ENCODE measurements at places on chromosomes 16 and 17. TPM values are rescaled to one million over a fixed set of nuclear protein-coding genes. Genes with fewer than 3 reads are reported as not detected.

The ANKRD40CL gene
- total RNA-seq, result not detected

The SCGB1C2 gene
- not detected for total RNA-seq

The HOXB6 gene
- 4.3 TPM for total RNA-seq

The CXCL16 gene
- 53.0 TPM for total RNA-seq

The KRT13 gene
- 2.4 TPM for total RNA-seq

The TNK1 gene
- 3.7 TPM for total RNA-seq

The AXIN1 gene
- 32.0 TPM for total RNA-seq

GRCh38 chr16:84618581-84619460 lies 943 bp upstream of the COTL1 start:
- H3K27ac ChIP-seq, result no peak overlapping the region
- no peak overlapping the region for H3K4me3 ChIP-seq
- H3K27me3 ChIP-seq, result no peaks in the 10 kb centered on the region
- peaks cover 20% of the 10 kb centered on the region for H3K4me1 ChIP-seq
- no peaks in the 10 kb centered on the region for H3K36me3 ChIP-seq

- H3K4me1 ChIP-seq, result no peaks in the 10 kb centered on the region
- peak; percentile 61 for DNase-seq
- H3K4me3 ChIP-seq, result no peak overlapping the region
- H3K27me3 ChIP-seq, result no peaks in the 10 kb centered on the region
- H3K36me3 ChIP-seq, result no peaks in the 10 kb centered on the region
Measured at GRCh38 chr17:48814504-48814903, 2.5 kb downstream of the TTLL6 start.

GRCh38 chr16:1575578-1575977 lies 36.3 kb downstream of the IFT140 start:
- H3K27me3 ChIP-seq, result no peaks in the 10 kb centered on the region
- no peaks in the 10 kb centered on the region for H3K4me1 ChIP-seq
- no peaks in the 10 kb centered on the region for H3K36me3 ChIP-seq
- DNase-seq, result no peak

GRCh38 chr17:61583660-61584264 lies 7.3 kb downstream of the NACA2 start:
- no peak overlapping the region for H3K4me3 ChIP-seq
- no peak for DNase-seq
- H3K36me3 ChIP-seq, result no peaks in the 10 kb centered on the region
- no peak overlapping the region for H3K27ac ChIP-seq
- no peaks in the 10 kb centered on the region for H3K4me1 ChIP-seq
- H3K27me3 ChIP-seq, result no peaks in the 10 kb centered on the region

DNA sequence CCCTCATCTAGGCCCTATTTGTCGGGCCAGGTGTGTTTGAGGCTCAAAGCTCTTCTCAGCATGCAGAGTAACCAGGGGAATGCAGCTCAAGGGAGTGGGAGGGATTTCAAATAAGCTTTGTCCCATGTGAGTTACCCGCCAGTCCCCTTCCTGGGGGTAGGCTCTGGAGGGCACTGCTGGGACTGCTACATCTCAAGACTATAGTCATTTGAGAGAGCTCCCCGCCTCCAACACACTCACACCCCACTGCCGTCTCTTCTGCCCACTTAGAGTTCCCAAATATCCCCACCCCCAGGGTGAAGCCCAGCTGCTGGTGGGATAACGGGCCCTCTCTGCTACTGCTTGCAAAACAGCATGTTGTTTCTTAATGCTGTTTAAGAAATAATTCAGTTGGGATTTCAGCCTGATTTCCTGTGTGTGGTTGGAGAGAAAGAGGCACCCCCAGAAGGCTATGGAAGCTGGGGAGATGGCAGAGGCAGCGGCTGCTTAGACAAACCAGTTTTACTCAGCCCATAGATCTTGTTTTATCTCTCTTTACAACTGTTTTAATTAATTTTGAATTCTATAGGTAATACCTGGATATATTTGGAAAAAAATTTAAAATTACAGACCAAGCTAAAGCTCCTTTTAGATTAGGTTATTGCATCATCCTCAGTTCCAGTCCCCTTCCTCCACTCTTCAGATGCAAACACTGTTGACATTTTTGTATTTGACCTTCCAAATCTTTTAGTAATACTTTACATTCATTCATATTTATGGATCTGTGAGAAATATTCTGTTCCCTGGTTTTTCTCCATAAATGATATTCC lies 4.1 kb upstream of the MPO start:
- H3K4me1 ChIP-seq, result peaks cover 3% of the 10 kb centered on the region
- no peaks in the 10 kb centered on the region for H3K36me3 ChIP-seq
- no peaks in the 10 kb centered on the region for H3K27me3 ChIP-seq
- H3K4me3 ChIP-seq, result no peak overlapping the region
- DNase-seq, result peak; percentile 6

DNA sequence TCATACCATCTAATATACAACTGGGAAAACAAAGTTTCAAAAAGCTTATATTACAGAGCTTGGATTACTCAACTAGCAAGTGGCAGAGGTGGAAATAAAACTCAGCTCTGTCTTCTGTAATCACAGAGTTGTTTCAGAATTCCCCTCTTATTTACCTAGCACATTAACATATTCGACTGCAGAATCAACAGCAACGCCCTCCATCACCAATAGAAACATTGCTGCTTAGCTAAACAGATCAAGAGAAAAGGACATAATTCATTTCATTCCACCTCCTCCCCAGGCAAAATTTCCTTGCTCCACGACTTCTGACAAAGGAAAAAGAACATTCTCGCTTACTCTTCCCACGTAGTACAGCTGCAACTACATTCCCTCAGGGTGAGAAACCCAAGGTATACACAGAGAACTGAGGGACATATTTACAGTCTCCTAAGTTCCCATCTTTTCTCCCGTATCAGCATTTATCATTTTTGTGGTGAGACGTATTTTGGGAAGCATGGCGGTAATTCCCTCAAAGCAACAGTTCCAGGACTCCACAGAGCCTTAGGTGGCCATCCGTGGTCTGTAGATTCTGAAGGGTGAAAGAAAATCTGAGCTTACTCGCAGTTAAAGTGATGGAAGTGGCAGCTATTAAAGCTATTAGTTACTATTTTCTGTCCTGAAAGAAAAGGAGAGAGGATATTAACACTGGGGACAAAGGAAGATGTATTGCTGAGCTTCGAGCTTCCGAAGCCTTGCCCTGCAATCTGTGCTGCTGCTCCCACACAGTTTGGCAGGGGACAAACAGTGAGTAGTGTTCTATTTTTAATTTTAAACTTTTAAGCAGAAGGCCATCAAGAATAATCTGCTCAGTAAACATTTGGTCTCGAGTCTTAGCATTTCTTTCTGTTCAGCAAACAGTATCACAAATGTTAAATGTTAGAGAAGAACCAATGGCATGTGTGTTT lies 1296.2 kb downstream of the CDH8 start:
- no peak for DNase-seq
- no peak overlapping the region for H3K27ac ChIP-seq
- no peaks in the 10 kb centered on the region for H3K27me3 ChIP-seq
- H3K4me3 ChIP-seq, result peak overlapping the region; percentile 8
- H3K36me3 ChIP-seq, result no peaks in the 10 kb centered on the region

- H3K36me3 ChIP-seq, result no peaks in the 10 kb centered on the region
- peak overlapping the region; percentile 66 for H3K27ac ChIP-seq
- peak; percentile 87 for DNase-seq
- no peak overlapping the region for H3K4me3 ChIP-seq
- H3K27me3 ChIP-seq, result no peaks in the 10 kb centered on the region
- H3K4me1 ChIP-seq, result no peaks in the 10 kb centered on the region
Measured at GRCh38 chr16:81189100-81189664, 49.3 kb upstream of the BCO1 start.

- H3K27ac ChIP-seq, result no peak overlapping the region
- H3K4me1 ChIP-seq, result no peaks in the 10 kb centered on the region
- no peak overlapping the region for H3K4me3 ChIP-seq
- H3K27me3 ChIP-seq, result no peaks in the 10 kb centered on the region
Measured at GRCh38 chr16:77387815-77388209, 47.0 kb downstream of the ADAMTS18 start.

- DNase-seq, result peak; percentile 71
- H3K27ac ChIP-seq, result no peak overlapping the region
- H3K4me3 ChIP-seq, result no peak overlapping the region
- no peaks in the 10 kb centered on the region for H3K36me3 ChIP-seq
Measured at GRCh38 chr16:24036614-24037013, 200.8 kb downstream of the PRKCB start.

DNA sequence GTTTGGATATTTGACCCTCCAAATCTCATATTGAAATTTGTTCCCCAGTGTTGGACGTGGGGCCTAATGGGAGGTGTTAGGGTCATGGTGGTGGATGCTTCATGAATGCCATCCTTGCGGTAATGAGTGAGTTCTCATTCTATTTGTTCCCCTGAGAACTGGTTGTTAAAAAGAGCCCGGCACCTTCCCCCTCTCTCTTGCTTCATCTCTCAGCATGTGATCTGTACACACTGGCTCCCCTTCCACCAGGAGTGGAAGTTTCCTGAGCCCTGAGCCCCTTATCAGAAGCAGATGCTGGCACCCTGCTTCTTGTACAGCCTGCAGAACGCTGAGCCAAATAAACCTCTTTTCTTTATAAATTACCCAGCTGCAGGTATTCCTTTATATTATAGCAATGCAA lies 25.6 kb downstream of the PIK3R6 start:
- no peak overlapping the region for H3K27ac ChIP-seq
- no peaks in the 10 kb centered on the region for H3K27me3 ChIP-seq
- no peak for DNase-seq

GRCh38 chr17:55748841-55749240 lies 2.0 kb upstream of the PCTP start:
- no peaks in the 10 kb centered on the region for H3K36me3 ChIP-seq
- peaks cover 7% of the 10 kb centered on the region for H3K4me1 ChIP-seq
- H3K4me3 ChIP-seq, result no peak overlapping the region
- H3K27ac ChIP-seq, result no peak overlapping the region

DNA sequence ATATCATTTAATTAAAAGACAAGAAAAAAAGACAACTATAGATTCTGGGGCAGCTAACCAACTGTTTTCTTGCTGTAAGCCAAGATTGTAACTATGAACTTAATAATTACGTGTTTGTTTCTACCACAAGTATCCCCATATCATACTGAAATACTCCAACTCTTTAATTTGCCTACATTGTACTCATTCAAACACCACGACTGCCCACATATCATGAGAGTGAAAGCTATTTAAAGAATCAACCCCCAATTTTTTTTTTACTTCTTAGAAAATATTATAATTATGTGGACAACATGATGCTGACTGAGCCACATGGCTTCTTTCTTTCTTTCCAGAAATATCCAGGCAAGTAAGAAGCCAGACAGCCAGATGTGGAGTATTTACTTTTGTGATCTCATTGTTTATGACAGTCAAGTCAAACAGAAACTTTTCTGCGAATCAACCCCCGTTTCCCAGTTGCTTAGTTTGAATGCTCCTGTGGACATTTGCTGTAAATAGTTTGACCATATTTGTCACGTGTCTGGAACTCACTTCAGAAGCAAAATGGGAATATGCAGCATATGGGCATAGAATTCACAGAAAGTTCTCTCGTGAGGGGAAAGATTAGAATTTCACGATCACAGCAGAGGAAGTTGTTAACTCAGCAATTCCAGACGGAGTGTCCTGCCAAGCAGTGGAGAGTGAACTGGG lies 126.8 kb upstream of the PSMD7 start:
- H3K4me1 ChIP-seq, result no peaks in the 10 kb centered on the region
- no peaks in the 10 kb centered on the region for H3K36me3 ChIP-seq
- no peak overlapping the region for H3K4me3 ChIP-seq
- H3K27me3 ChIP-seq, result no peaks in the 10 kb centered on the region
- H3K27ac ChIP-seq, result no peak overlapping the region

- H3K4me1 ChIP-seq, result peaks cover 12% of the 10 kb centered on the region
- peak overlapping the region; percentile 99 for H3K4me3 ChIP-seq
- no peaks in the 10 kb centered on the region for H3K27me3 ChIP-seq
Measured at GRCh38 chr17:67246653-67247415, 1.8 kb upstream of the HELZ start.

DNA sequence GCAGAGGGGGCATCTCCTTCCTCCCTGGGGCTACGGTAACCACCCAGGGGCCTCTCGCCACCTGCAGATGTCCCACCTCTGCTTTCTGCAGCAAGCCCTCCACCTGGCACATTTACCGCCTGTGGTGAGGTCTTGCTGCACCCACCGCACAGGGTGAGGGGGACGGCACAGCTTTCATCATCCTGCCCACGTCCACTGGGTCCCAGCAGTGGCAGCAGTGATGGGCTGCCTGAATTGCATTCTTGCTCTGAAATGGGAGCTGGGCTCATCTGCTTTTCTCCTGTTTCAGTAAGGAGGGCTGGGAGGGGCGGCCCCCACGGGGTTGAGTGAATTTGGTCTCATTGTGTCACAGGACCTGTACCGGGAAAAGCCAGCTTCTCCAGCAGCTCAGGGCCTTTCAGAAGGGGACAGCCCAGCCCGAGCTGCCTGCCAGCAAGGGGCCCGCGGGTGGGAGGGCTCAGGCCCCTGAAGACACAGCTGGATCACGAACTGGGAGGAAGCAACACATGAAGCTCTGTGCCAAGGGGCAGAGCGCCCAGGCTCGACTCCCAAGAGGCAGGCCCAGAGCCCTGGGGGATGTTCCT lies 12.7 kb downstream of the DNAAF8 start:
- H3K4me3 ChIP-seq, result no peak overlapping the region
- peak; percentile 52 for DNase-seq
- no peaks in the 10 kb centered on the region for H3K27me3 ChIP-seq
- peaks cover 18% of the 10 kb centered on the region for H3K4me1 ChIP-seq

Data from testis (tissue), 5 donors.